Pancreas (tissue), 10 donors: ENCODE measurements at places on chromosomes 3 and 15.

DNA sequence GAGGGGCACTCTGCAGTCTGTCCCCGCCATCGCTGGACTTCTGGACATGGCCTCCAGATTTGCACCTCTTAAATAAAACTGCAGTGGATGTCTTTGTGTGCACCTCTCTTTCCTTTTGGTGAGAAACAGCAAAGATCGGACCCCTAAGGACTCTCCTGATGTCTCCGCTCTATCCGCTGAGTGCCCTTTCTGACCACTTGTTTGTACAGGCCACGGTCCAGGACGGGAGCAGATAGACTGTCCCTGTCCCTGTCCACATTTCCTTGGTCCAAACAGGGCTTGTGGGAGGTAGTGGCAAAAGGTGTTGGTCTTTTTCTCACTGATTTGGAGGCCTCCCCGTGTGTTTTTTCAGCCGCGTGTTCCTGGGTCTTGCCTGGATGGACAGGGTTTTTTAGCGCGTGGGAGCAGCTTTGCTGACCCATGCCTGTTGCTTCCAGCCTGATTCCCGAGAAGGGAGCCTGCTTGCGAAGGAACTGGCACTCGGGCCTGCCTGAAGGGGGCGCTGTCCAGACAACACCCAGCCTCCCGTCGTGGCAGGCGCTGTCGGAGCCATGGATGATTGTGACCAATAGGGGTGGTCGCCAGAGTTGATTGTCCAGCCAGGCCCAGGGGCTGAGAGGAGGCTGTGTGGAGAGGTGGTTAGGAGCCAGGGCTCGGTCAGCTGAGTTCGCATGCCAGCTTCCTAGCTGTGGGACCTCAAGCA, 13.2 kb upstream of the STAB1 start:
- no peak for DNase-seq

- no peak for DNase-seq
Measured at GRCh38 chr3:152039887-152040286, 166.4 kb downstream of the SUCNR1 start.

DNA sequence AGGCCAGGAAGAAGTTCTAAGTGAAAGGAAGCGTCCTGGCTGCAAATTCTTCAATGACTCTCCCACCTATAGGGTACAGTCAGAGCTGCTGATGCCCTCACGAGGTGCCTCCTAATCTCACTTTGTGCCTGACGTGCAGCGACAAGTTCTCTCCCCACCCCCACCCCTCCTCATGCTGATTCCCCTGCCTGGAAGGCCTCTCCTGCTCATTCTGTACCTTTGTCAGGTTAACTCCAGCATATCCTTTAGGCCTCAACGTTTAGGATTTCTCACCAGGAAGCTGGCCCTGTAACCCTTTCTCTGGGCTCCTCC, 25.0 kb downstream of the SLC12A8 start:
- no peak for DNase-seq

DNA sequence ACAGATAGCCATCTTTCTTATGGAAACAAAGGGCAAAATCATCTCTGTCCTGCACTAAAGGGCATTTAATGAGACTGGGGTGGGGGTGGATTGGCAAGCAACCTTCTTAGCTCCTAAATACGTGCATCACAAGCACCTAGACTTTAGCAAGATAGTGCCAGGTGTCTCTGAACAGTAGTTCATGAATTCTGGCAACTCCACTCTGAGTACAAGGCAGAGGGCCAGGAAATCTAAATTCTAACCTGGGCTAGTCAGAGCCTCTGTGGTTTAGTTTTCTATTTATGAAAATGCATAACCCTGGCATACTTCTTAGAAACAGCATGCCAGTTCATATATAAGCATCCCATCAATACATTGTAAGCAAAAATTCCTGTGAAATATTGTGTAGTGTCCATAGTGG, 788.5 kb downstream of the MCTP2 start:
- no peak for DNase-seq
